Right atrium auricular region (tissue), 2 donors: ENCODE measurements at places on chromosomes 3 and 15. TPM values are rescaled to one million over a fixed set of nuclear protein-coding genes. Genes with fewer than 3 reads are reported as not detected.

GRCh38 chr3:177333533-177334520 lies 136.5 kb upstream of the TBL1XR1 start:
- H3K4me3 ChIP-seq: no peak overlapping the region
- peaks cover 38% of the 10 kb centered on the region for H3K4me1 ChIP-seq
- no peaks in the 10 kb centered on the region for H3K36me3 ChIP-seq
- H3K27ac ChIP-seq: peak overlapping the region; percentile 43
- peak; percentile 66 for DNase-seq
- no peaks in the 10 kb centered on the region for H3K27me3 ChIP-seq

CD47 gene
- 92.2 TPM for total RNA-seq

SLC24A5 gene
- not detected for total RNA-seq

DNA sequence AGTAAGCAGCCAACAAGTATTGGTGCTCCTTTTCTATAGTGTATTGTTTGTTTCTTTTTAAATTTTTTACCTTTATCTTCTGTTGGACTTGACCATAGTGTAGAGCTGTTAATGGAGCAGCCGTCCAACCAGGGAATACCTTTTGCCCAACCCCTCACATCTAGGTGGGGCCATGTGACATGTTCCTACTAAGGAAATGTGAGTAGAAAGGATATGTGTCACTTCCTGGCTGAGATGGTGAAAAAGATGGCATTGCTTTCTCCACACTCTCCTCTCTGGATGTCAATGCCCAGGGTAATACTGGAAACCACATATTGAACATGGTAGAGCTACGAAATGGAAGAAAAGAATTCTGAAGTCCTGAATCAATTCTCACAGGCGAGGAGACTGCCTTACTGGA lies 218.8 kb downstream of the TBL1XR1 start:
- H3K4me1 ChIP-seq: no peaks in the 10 kb centered on the region
- H3K36me3 ChIP-seq: no peaks in the 10 kb centered on the region
- no peak overlapping the region for H3K27ac ChIP-seq

GRCh38 chr15:94829887-94830884 lies 598.8 kb downstream of the MCTP2 start:
- no peaks in the 10 kb centered on the region for H3K36me3 ChIP-seq
- H3K4me1 ChIP-seq: no peaks in the 10 kb centered on the region
- H3K27me3 ChIP-seq: no peaks in the 10 kb centered on the region
- no peak overlapping the region for H3K27ac ChIP-seq

CSTA gene
- total RNA-seq: 1.1 TPM

ZNF502 gene
- 2.3 TPM for total RNA-seq

GRCh38 chr3:112115161-112115739 lies 17.8 kb downstream of the GCSAM start:
- no peak for DNase-seq
- no peaks in the 10 kb centered on the region for H3K27me3 ChIP-seq
- no peaks in the 10 kb centered on the region for H3K4me1 ChIP-seq
- no peaks in the 10 kb centered on the region for H3K36me3 ChIP-seq

SUSD5 gene
- total RNA-seq: 1.7 TPM

DNA sequence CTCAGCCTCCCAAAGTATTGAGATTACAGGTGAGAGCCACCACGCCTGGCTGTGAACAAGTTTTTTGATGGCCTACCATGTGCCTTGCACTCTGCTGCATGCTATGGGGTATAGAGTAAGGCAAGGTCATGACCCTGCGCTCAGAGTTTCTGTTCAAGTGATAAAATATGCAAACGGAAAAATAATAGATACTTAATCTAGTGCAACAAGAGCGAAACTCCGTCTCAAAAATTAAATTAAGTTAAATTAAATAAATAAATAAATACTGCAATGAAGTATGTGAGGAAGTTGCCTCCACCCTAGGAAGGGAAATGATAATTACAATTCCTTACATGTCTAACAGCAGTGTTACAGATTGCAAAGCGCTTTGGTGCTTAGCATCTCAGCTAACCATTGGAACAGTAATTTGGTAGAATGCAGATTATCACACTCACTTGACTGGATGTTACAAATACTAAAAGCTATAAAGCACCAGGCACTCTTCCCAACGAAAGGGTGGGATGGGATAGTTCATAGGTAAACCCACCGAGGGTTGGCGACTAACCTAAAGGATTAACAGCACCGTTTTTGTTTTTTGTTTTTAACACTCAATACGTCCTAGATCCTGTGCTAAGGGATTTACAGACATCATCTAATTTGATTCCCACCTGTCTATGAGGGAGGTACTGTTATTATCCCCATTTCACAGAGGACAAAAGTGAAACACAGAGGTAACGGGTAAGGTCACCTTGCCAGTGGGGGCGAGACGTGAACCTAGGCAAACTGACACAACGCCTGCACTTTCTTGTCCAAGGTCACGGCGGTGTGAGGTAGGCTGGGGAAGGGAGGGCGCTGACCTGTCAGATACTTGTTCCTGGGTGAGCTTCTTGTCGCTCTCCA lies 793 bp upstream of the FANCD2 start:
- H3K4me1 ChIP-seq: peaks cover 26% of the 10 kb centered on the region
- H3K27ac ChIP-seq: peak overlapping the region; percentile 53
- DNase-seq: no peak

- DNase-seq: no peak
- H3K4me1 ChIP-seq: no peaks in the 10 kb centered on the region
- H3K36me3 ChIP-seq: no peaks in the 10 kb centered on the region
- H3K27me3 ChIP-seq: no peaks in the 10 kb centered on the region
- no peak overlapping the region for H3K4me3 ChIP-seq
Observed at GRCh38 chr15:72604794-72605193, 49.7 kb upstream of the GOLGA6B start.

GRCh38 chr3:15462451-15462850 lies 35.1 kb downstream of the EAF1 start:
- H3K27me3 ChIP-seq: no peaks in the 10 kb centered on the region
- no peak overlapping the region for H3K27ac ChIP-seq
- peaks cover 7% of the 10 kb centered on the region for H3K36me3 ChIP-seq
- DNase-seq: no peak

CLDN18 gene
- 0.12 TPM for total RNA-seq

- H3K4me3 ChIP-seq: no peak overlapping the region
- H3K4me1 ChIP-seq: no peaks in the 10 kb centered on the region
- H3K36me3 ChIP-seq: no peaks in the 10 kb centered on the region
- H3K27me3 ChIP-seq: no peaks in the 10 kb centered on the region
Observed at GRCh38 chr3:111578867-111579266, 16.3 kb downstream of the ZBED2 start.

GRCh38 chr3:185727873-185728272 lies 97.0 kb downstream of the IGF2BP2 start:
- DNase-seq: no peak
- no peaks in the 10 kb centered on the region for H3K4me1 ChIP-seq
- H3K27ac ChIP-seq: no peak overlapping the region
- no peaks in the 10 kb centered on the region for H3K36me3 ChIP-seq
- H3K27me3 ChIP-seq: no peaks in the 10 kb centered on the region

GRCh38 chr3:12338595-12339546 lies 50.0 kb downstream of the PPARG start:
- H3K4me3 ChIP-seq: no peak overlapping the region
- no peaks in the 10 kb centered on the region for H3K36me3 ChIP-seq
- H3K27ac ChIP-seq: no peak overlapping the region

GRCh38 chr3:97613139-97613538 lies 151.4 kb upstream of the ARL6 start:
- H3K27me3 ChIP-seq: no peaks in the 10 kb centered on the region
- H3K4me1 ChIP-seq: no peaks in the 10 kb centered on the region
- no peak overlapping the region for H3K27ac ChIP-seq

IMPG2 gene
- total RNA-seq: 0.15 TPM

UPK1B gene
- 19.1 TPM for total RNA-seq

GRCh38 chr3:88259045-88259444 lies 109.3 kb downstream of the C3orf38 start:
- no peaks in the 10 kb centered on the region for H3K4me1 ChIP-seq
- no peaks in the 10 kb centered on the region for H3K36me3 ChIP-seq
- no peak for DNase-seq
- no peak overlapping the region for H3K4me3 ChIP-seq
- no peak overlapping the region for H3K27ac ChIP-seq

- H3K27ac ChIP-seq: no peak overlapping the region
- H3K27me3 ChIP-seq: no peaks in the 10 kb centered on the region
- no peak for DNase-seq
- H3K4me1 ChIP-seq: no peaks in the 10 kb centered on the region
- H3K36me3 ChIP-seq: no peaks in the 10 kb centered on the region
Observed at GRCh38 chr15:83164111-83164770, 43.4 kb downstream of the HDGFL3 start.

DNA sequence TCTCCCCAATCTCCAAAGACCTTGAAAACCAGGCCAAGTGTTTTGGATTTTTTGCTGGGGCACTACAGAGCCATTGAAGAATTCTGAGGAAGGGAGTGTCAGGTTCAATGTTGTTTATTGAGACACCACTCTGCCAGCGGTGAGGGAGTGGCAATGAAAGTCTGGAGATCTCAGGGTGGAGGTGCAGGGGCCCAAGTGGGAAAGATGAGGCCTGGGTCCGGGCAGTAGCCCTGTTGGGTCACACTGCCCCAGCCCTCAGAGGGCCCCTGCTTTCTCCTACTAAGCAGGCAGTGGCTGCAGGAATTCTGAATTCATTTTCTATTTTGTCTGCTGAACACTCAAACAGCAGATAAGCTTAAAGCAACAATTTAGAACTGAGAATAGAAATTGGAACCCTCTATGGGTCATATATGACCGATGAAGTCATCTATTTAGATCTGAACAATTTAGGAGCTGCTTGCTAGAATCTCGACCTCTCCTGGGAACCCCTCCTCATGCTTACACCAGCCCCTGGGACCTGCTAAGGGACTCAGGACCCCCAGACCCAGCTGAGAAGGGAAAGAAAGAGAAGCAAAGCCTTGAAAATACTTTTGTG lies 17.9 kb downstream of the HRH1 start:
- no peak for DNase-seq
- no peaks in the 10 kb centered on the region for H3K4me1 ChIP-seq
- H3K4me3 ChIP-seq: no peak overlapping the region
- no peaks in the 10 kb centered on the region for H3K36me3 ChIP-seq
- H3K27me3 ChIP-seq: no peaks in the 10 kb centered on the region

DNA sequence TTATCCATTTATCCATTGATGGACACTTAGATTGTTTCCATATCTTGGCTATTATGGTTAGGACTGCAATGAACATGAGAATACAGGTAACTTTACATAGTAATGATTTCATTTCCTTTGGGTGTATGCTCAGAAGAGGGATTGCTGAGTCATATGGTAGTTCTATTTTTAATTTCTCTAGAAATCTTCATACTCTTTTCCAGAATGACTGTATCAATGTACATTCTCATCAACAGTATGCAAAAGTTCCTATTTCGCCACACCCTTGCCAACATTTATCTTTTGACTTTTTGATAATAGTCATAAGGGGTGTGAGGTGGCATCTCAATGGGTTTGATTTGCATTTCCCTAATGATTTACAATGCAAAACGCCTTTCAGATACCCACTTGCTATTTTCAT lies 6.2 kb upstream of the NIPA1 start:
- no peak overlapping the region for H3K27ac ChIP-seq
- no peaks in the 10 kb centered on the region for H3K27me3 ChIP-seq
- H3K4me3 ChIP-seq: no peak overlapping the region
- H3K4me1 ChIP-seq: no peaks in the 10 kb centered on the region

- H3K27ac ChIP-seq: no peak overlapping the region
- no peaks in the 10 kb centered on the region for H3K36me3 ChIP-seq
- no peak for DNase-seq
- H3K27me3 ChIP-seq: no peaks in the 10 kb centered on the region
- H3K4me3 ChIP-seq: no peak overlapping the region
Observed at GRCh38 chr15:55250392-55250791, 39.2 kb downstream of the RAB27A start.

GRCh38 chr15:30929982-30930381 lies 26.3 kb downstream of the FAN1 start:
- no peak overlapping the region for H3K27ac ChIP-seq
- DNase-seq: no peak
- H3K27me3 ChIP-seq: no peaks in the 10 kb centered on the region
- H3K4me1 ChIP-seq: no peaks in the 10 kb centered on the region
- H3K36me3 ChIP-seq: peaks cover 63% of the 10 kb centered on the region
- no peak overlapping the region for H3K4me3 ChIP-seq

CD200 gene
- total RNA-seq: 5.7 TPM

- no peak for DNase-seq
- H3K4me3 ChIP-seq: no peak overlapping the region
- peaks cover 19% of the 10 kb centered on the region for H3K36me3 ChIP-seq
- H3K27ac ChIP-seq: peak overlapping the region; percentile 61
- H3K27me3 ChIP-seq: no peaks in the 10 kb centered on the region
- no peaks in the 10 kb centered on the region for H3K4me1 ChIP-seq
Observed at GRCh38 chr3:37985637-37986320, 4.8 kb upstream of the VILL start.

GRCh38 chr3:171994646-171995428 lies 44.5 kb upstream of the FNDC3B start:
- H3K4me3 ChIP-seq: no peak overlapping the region
- H3K36me3 ChIP-seq: no peaks in the 10 kb centered on the region
- no peak for DNase-seq
- H3K4me1 ChIP-seq: no peaks in the 10 kb centered on the region
- H3K27ac ChIP-seq: no peak overlapping the region
- H3K27me3 ChIP-seq: no peaks in the 10 kb centered on the region

- no peaks in the 10 kb centered on the region for H3K36me3 ChIP-seq
- H3K4me1 ChIP-seq: peaks cover 12% of the 10 kb centered on the region
- DNase-seq: no peak
- H3K27me3 ChIP-seq: no peaks in the 10 kb centered on the region
Observed at GRCh38 chr3:65689436-65689835, 349.3 kb downstream of the MAGI1 start.

GRCh38 chr3:146581951-146582467 lies 23.1 kb downstream of the PLSCR5 start:
- no peaks in the 10 kb centered on the region for H3K36me3 ChIP-seq
- H3K27ac ChIP-seq: no peak overlapping the region
- H3K27me3 ChIP-seq: no peaks in the 10 kb centered on the region
- no peak overlapping the region for H3K4me3 ChIP-seq

DNA sequence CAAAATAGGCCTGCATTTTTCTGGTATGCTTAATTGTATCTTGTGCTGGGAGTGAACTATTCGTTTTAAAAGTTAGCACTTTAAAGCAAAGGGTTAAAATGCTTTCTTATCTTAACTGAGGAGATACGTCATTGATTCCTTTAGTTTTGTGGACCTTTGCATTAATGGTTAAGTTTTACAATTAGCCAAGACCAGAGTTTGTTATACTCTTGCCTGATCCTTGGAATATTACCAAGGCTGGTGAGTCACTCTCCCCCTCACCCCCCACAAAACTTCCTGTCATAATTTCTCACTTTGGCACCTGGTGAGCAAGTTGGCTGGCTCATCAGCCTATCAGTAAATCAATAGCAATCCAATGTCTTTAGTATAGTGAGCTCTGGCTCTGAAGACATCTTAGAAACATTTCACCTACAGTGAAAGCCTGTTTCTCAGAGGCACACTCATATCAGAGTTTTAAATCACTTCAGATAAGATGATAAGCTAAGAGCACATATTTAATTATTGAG lies 26.7 kb downstream of the SLC2A2 start:
- H3K4me3 ChIP-seq: no peak overlapping the region
- no peaks in the 10 kb centered on the region for H3K36me3 ChIP-seq
- no peaks in the 10 kb centered on the region for H3K4me1 ChIP-seq
- no peak overlapping the region for H3K27ac ChIP-seq
- H3K27me3 ChIP-seq: no peaks in the 10 kb centered on the region
- no peak for DNase-seq
